ENCODE measurements at places on chromosomes 5 and 9.

GRCh38 chr5:37056762-37057161 is 180.2 kb downstream of the NIPBL start:
- H3K36me3 ChIP-seq: peaks cover 37% of the 10 kb centered on the region
- no peak overlapping the region for H3K27ac ChIP-seq
- H3K4me1 ChIP-seq: peaks cover 5% of the 10 kb centered on the region
- no peak overlapping the region for H3K4me3 ChIP-seq
- H3K27me3 ChIP-seq: no peaks in the 10 kb centered on the region

- H3K36me3 ChIP-seq: peaks cover 56% of the 10 kb centered on the region
- H3K27ac ChIP-seq: peak overlapping the region; percentile 36
- peaks cover 17% of the 10 kb centered on the region for H3K4me1 ChIP-seq
- no peak overlapping the region for H3K4me3 ChIP-seq
These were observed 17.9 kb downstream of the STARD4 start for GRCh38 chr5:111494355-111494999.

DNA sequence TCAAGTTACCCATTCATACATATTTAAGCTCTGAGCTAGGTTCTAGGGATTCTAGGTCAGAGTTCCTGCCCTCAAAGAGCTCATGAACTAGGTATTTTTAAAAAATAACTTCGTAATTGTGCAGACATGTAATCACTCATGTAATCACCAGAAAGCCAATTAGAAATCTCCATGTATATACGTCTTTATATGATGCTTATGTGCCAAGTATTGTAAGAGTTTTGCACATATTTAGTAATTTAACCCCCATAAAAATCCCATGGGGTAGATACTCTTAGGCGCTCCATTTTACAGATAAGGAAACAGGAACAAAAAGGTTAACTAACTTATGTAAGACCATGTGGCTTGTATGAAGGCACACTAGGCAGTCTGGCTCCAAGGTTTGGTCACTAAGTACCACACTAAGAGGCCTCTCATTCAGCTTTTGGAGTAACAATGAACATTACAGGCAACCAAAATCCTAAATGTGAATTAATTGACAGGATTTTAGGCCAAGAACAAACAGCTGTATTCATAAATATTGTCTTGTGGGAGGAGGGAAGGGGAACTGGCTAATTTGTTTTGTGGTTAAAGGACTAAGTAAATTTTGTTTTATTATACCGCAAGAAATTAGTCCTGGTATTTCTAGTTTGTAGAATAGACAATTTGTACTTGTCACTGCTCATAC is 1.7 kb upstream of the OTULINL start:
- no peak for DNase-seq
- H3K4me3 ChIP-seq: no peak overlapping the region
- H3K27ac ChIP-seq: no peak overlapping the region
- H3K4me1 ChIP-seq: peaks cover 21% of the 10 kb centered on the region
- peaks cover 9% of the 10 kb centered on the region for H3K36me3 ChIP-seq

GRCh38 chr5:39076757-39077728 is 2.8 kb upstream of the RICTOR start:
- peaks cover 16% of the 10 kb centered on the region for H3K27me3 ChIP-seq
- H3K36me3 ChIP-seq: peaks cover 19% of the 10 kb centered on the region
- peak overlapping the region; percentile 95 for H3K4me3 ChIP-seq
- DNase-seq: no peak
- peaks cover 36% of the 10 kb centered on the region for H3K4me1 ChIP-seq
- H3K27ac ChIP-seq: peak overlapping the region; percentile 85

- H3K4me3 ChIP-seq: no peak overlapping the region
- no peak overlapping the region for H3K27ac ChIP-seq
- H3K27me3 ChIP-seq: peaks cover 44% of the 10 kb centered on the region
- H3K4me1 ChIP-seq: no peaks in the 10 kb centered on the region
These were observed 599.3 kb upstream of the SGCD start for GRCh38 chr5:155727512-155728145.

DNA sequence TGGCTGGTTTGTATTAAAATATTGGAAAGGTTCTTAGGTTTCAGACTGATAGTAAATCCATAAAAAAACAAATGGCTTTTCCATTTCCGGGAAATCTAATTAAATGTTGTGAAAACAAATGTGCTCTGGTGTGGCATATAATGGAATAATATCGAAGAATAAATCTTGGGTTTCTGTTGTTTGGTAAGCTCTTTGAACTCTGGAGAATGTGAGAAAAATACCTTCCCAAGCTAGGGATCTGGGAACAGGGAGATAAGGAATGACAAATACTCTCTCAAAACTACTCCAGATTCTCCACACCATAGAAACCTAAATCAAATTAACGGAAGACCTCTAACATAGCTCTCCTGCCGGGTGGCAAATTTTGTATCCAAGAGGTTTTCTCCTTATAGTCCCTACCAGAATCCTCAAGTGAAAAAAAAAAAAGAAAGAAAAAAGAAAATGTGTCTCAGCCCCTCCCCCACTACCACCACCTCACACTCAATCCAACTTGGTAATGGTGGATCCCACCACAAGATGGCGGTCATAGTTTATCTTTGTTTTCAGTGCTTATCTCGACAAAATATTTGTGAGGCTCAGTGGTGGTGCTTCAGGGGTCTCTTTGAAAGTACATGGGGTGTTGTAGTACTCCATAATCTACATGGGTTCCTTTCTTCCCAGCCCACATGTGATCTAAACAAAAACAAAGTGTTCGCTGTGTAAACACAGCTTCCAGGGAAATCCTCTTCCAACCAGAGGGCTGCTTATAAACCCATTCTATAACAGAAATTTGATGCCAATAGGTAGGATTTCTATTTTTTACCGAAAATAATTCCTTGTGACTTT is 54.5 kb upstream of the FST start:
- no peaks in the 10 kb centered on the region for H3K4me1 ChIP-seq
- no peak overlapping the region for H3K4me3 ChIP-seq
- no peaks in the 10 kb centered on the region for H3K36me3 ChIP-seq
- H3K27me3 ChIP-seq: peaks cover 20% of the 10 kb centered on the region
- no peak overlapping the region for H3K27ac ChIP-seq
- DNase-seq: no peak

GRCh38 chr5:60219921-60220320 is 326.4 kb upstream of the PDE4D start:
- H3K27me3 ChIP-seq: no peaks in the 10 kb centered on the region
- H3K27ac ChIP-seq: no peak overlapping the region
- DNase-seq: no peak
- H3K4me3 ChIP-seq: no peak overlapping the region

GRCh38 chr9:132663851-132664250 is 5.9 kb downstream of the DDX31 start:
- no peak overlapping the region for H3K27ac ChIP-seq
- H3K4me3 ChIP-seq: no peak overlapping the region
- H3K27me3 ChIP-seq: no peaks in the 10 kb centered on the region
- DNase-seq: no peak
- peaks cover 11% of the 10 kb centered on the region for H3K4me1 ChIP-seq

- H3K36me3 ChIP-seq: no peaks in the 10 kb centered on the region
- H3K4me1 ChIP-seq: no peaks in the 10 kb centered on the region
- no peak for DNase-seq
- no peak overlapping the region for H3K27ac ChIP-seq
- H3K27me3 ChIP-seq: peaks cover 30% of the 10 kb centered on the region
These were observed 103.6 kb upstream of the PAM start for GRCh38 chr5:102651466-102651865.

DNA sequence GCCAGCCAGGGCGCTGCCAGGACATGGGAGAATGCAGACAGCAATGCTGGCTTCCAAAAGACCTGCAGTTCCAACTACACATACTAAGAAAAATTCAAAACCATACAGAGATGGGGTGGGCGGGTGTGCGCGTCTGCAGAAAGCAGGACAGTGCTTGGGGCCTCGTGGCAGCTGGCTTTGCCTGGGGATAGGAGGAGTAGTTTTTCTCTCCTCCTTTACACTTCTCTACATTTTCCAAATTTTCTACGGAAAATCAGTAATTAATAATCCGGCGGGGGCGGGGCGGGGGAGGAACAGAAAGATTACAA is 43.6 kb upstream of the SARDH start:
- H3K4me3 ChIP-seq: no peak overlapping the region
- DNase-seq: no peak
- H3K4me1 ChIP-seq: peaks cover 9% of the 10 kb centered on the region
- H3K27ac ChIP-seq: no peak overlapping the region

GRCh38 chr9:112858625-112859147 is 32.0 kb downstream of the SLC46A2 start:
- peaks cover 6% of the 10 kb centered on the region for H3K4me1 ChIP-seq
- H3K27me3 ChIP-seq: no peaks in the 10 kb centered on the region
- H3K27ac ChIP-seq: no peak overlapping the region

DNA sequence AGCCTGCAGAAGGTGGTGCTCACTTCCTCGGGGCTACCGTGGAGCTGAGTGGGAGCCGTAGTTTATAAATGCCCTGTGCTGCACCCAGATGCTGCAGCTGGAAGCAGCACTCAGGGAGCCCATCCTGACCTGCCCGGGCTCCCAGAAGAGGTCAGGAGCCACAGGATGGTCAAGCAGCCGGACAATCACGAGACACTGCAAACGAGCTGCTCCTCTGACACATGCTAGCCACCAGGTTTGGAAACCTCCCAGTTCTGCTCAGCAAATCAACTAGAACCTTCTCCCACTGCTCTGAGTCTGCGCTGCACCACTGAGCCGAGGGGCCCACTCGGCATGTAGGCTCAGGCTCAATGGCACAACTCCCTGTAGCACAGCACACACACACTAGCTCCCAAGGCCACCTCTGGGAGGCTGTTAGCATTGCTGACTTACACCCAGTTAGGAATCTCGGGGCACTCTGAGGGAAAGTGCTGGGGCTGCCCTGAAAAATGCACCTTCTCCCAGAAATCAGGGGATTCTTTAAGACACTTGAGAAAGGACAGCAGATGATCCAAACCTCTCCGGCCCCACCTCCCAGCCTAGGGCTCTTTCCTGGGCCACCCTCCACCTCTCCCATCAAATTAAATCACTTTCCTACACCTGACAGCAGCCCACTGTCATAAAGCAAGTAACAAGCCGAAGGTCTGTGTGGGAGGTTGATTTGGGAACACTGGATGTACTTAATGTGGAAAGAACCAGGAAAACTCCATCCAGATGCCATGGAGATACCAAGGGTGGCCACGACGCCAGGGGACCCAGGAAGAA is 59.1 kb downstream of the PSMB7 start:
- no peaks in the 10 kb centered on the region for H3K27me3 ChIP-seq
- peaks cover 32% of the 10 kb centered on the region for H3K4me1 ChIP-seq
- DNase-seq: no peak
- H3K36me3 ChIP-seq: peaks cover 8% of the 10 kb centered on the region
- H3K4me3 ChIP-seq: peak overlapping the region; percentile 33
- peak overlapping the region; percentile 34 for H3K27ac ChIP-seq

DNA sequence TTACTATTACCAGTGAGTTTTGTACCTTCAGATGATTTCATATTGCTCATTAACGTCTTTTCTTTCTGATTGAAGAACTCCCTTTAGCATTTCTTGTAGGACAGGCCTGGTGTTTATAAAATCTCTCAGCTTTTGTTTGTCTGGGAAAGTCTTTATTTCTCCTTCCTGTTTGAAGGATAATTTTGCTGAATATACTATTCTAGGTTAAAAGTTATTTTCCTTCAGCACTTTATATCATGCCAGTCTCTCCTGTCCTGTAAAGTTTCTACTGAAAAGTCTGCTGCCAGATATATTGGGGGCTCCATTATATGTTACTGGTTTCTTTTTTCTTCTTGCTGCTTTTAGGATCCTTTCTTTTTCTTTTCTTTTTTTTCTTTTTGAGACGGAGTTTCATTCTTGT is 13.3 kb downstream of the CDK7 start:
- peaks cover 49% of the 10 kb centered on the region for H3K36me3 ChIP-seq
- DNase-seq: no peak
- no peak overlapping the region for H3K4me3 ChIP-seq

GRCh38 chr9:2718698-2719033 is 1.4 kb downstream of the KCNV2 start:
- H3K4me3 ChIP-seq: no peak overlapping the region
- H3K27ac ChIP-seq: no peak overlapping the region
- no peaks in the 10 kb centered on the region for H3K4me1 ChIP-seq
- no peaks in the 10 kb centered on the region for H3K27me3 ChIP-seq
- DNase-seq: no peak
- peaks cover 19% of the 10 kb centered on the region for H3K36me3 ChIP-seq

DNA sequence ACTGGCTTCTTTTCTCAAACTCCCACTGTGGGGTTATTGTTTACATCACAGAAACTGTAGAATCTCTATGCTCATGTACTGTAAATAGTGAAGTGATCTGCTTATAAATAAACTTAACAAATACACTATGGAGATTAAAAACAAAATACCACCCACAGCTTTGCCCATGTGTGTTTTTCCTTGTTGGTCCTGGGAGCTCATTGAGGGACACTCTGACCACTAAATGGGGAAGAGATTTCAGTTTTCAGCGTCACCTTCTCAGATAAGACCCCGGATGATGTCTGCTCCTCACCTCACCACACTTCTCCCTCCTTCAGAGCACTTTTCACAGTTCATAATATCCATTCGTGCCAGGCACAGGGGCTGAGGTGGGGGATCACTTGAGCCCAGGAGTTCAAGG is 89.7 kb downstream of the PDE6A start:
- H3K4me3 ChIP-seq: no peak overlapping the region
- no peak overlapping the region for H3K27ac ChIP-seq
- H3K4me1 ChIP-seq: no peaks in the 10 kb centered on the region

DNA sequence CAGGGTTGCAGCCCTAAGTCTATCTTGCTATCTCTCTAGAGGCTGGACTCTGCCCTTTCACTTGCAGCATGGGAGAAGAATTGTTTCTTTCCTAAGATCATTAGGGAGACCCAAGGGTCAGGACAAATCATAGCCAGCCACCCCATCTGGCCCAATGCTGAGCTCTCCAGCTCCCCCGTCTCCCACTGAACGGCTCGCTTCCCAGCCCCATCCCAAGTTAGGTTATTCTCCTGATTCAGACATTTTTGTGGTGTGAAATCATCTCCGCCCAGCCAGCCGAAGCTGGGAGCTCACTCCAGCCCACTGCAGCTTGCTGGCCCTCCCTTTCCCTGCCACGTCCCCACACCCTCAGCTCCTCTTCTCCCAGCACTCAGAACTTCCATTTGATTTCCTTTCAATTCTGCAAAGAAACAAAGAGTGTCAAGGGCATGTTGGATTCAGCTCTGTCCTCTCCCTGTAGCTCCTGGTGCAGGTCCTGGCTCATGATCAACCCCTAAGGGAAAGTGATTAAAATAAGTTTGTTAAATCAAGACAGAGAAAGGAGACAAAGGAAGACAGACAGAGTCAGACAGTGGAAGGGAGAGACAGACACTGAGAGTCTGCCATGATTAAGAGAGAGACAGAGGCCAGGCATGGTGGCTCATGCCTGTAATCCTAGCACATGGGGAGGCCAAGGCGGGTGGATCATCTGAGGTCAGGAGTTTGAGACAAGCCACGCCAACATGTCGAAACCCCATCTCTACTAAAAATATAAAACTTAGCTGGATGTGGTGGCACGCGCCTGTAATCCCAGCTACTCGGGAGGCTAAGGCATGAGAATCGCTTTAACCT is 12.6 kb upstream of the SPARC start:
- no peak overlapping the region for H3K27ac ChIP-seq
- H3K4me3 ChIP-seq: no peak overlapping the region
- peaks cover 5% of the 10 kb centered on the region for H3K27me3 ChIP-seq
- no peak for DNase-seq
- no peaks in the 10 kb centered on the region for H3K36me3 ChIP-seq

- H3K36me3 ChIP-seq: peaks cover 2% of the 10 kb centered on the region
- no peak for DNase-seq
- no peak overlapping the region for H3K27ac ChIP-seq
- peaks cover 16% of the 10 kb centered on the region for H3K4me1 ChIP-seq
These were observed 2.0 kb downstream of the NR2F1-AS1 start for GRCh38 chr5:93578813-93579691.
